ENCODE measurements at places on chromosomes 1 and 21.

GRCh38 chr1:227747948-227748495, 12.8 kb downstream of the SNAP47 start:
- no peak for DNase-seq

GRCh38 chr1:222641269-222641948, 23.5 kb downstream of the MIA3 start:
- DNase-seq: no peak

DNA sequence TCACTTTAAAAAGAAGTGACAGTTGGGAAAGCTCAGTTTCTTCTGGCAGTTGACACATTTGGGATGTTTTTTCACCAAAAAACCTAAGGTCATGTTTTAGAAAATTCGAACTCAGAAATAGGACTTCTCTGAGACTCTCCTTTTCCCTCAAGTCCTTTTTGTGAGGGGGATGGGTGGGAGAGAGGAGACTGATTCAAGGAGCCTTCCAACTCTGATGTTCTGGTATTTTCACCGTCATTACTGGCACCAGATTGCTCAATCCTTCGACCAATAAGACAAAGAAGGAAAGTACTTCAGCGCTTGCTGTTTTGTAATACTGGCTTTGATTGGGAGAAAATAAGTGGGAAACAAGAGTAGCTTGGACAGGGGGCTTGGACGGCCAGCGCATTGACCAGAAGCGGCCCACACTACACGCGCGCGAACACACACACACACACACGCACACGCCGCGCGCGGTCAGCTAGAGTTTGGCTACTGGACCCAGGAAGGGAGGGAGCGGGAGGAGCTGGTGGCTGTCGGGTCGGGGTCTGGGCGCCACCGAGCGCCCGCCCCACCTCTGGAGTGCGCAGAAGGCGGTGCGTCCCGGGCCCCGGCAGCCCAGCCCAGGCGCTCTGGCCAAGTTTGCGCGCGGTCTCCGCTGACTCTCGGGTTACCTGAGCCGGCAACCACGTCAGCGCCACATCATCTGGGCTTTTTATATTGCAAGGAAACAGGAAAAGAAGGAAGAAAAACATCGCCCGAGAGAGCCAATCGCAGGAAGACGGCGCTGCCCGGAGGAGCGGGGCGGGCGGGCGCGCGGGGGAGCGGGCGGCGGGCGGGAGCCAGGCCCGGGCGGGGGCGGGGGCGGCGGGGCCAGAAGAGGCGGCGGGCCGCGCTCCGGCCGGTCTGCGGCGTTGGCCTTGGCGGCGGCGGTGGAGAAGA, at the start of gene KCNK1:
TSS of gene KCNK1 (plus strand) at position 855 of the 921 bp plus-strand sequence. CDS start at position 921, 66 bp downstream.
- DNase-seq: no peak

GRCh38 chr1:195744256-195744655, 864.0 kb downstream of the KCNT2 start:
- no peak for DNase-seq

GRCh38 chr1:3275471-3276340, 178.8 kb upstream of the ARHGEF16 start:
- no peak for DNase-seq

DNA sequence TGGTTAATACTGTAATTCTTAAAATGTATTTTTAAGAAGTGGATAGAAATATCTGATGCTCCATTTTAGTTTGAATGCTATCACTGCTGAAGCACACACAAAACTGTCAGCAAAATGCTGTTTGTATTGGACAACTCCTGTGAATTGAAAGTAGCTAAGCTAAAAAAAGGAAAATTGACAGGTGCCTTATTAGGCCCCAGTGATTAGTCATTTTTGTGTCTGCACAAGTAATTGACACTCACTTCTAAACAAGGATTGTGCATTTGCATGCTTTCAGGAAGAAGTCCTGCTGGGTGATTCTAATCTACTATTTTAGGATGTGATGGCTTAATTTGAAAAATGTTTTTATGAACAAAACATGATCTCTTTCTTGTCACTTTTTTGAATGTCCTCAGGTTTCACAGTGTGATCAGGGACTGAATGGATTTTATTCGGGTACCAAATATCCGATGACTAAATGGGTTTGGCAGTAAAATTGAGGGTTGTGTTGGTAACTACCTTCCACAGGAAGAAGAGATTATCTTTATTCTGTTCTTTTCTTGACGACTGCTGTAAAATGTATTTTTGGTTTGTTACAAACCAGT, 13.0 kb upstream of the MAP3K7CL start:
- no peak for DNase-seq

GRCh38 chr1:119662034-119662437, 14.0 kb upstream of the ZNF697 start:
- no peak for DNase-seq

DNA sequence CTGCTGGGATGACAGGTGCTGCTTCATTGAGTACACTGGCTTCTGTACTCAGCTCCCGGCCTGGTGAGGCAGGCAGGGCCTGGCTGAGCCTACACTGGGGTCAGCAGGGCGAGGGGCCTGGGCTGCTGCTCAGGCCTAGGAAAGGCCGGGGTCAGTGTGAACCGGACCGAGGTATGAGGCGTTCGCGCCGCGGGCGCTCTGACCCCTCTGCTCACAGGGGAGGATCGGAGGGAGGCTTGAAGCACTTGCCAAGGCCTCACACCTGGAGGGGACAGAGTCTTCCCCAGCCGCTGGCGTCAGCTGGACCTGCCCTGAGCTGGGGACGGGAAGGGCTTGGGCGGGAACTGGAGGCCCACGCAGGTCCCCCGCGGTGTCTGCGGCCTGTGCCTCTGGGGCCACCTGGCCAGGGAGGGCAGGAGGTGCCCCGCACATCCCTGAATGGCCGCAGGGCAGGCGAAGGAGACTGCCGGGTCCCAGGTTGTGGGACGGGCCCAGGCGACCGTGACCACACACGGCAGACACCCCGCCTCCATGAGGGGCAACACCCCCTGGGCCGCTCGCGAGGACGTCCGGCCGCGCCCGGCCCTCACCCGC, 466 bp downstream of the PEX10 start:
- peak; percentile 9 for DNase-seq

GRCh38 chr1:236639686-236640085, 35.4 kb upstream of the HEATR1 start:
- DNase-seq: no peak

- DNase-seq: no peak
These were observed 15.5 kb upstream of the NPPB start for GRCh38 chr1:11874258-11874562.

- DNase-seq: no peak
These were observed 119.4 kb upstream of the VANGL1 start for GRCh38 chr1:115522386-115522785.

- no peak for DNase-seq
These were observed 115.4 kb downstream of the DMRTB1 start for GRCh38 chr1:53574621-53575020.

DNA sequence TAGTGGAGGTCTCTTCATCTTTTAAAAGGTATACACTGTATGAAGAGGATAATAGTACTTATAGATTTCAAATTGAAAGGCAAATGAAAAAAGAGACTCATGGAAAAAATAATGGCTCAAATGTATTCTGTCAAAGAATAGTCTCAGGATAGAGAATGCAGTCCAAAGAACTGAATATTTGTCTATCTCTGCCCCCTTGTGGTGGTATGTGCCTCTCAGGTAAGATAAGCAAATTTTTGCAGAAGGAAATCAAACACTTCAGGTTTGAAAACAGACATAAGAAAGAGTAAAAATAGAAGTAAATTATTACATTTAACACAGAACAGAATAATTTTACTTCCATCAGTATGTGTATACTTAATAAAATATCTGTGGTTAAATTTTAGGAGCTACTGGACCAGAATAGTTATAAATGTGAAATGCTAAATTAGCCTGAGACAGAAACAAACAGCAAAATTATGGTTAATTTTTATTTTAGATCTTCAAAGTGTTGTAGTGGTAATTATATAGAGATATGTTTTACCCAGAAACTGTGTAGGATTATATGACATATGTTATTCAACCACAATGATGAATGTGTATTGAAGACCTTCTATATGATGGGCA, 164.4 kb upstream of the PALMD start:
- DNase-seq: no peak

DNA sequence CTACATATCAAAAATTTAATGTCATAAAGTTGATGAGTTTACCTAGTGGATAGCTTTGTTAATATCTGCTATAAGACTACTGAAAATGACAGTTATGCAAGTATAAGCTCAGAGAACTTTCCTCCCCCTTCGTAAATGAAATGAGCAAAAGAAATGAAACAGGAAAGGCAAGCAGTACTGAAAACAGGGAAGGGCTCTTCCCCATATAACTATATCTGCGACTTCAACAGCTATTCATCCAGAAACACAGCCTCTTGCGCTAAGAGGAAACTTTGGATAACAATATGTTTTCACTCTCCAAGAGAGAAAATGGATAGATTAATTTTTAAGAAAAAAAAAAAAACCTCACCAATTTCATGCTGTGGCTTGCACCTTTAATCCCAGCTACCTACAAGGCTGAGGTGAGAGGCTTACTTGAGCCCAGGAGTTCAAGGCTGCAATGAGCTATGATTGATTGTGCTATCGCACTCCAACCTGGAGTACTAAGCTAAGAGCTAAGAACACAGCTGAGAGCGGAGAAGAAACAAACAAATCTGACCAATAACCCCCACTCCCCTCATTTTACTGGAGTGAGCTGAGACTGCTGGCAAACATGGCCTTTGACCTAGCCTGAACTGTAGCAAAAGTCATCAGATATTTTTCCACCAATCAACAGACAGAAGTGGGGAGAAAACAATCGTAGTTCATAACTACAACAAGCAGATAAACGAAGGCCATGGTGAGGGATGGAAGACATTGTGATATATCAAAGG, 29.0 kb downstream of the METTL18 start:
- DNase-seq: no peak

- DNase-seq: no peak
These were observed 41.4 kb upstream of the GALNT2 start for GRCh38 chr1:230025686-230026085.

GRCh38 chr1:113515498-113515897, 125.2 kb downstream of the MAGI3 start:
- no peak for DNase-seq

GRCh38 chr1:230386637-230387262, 39.4 kb downstream of the PGBD5 start:
- no peak for DNase-seq

DNA sequence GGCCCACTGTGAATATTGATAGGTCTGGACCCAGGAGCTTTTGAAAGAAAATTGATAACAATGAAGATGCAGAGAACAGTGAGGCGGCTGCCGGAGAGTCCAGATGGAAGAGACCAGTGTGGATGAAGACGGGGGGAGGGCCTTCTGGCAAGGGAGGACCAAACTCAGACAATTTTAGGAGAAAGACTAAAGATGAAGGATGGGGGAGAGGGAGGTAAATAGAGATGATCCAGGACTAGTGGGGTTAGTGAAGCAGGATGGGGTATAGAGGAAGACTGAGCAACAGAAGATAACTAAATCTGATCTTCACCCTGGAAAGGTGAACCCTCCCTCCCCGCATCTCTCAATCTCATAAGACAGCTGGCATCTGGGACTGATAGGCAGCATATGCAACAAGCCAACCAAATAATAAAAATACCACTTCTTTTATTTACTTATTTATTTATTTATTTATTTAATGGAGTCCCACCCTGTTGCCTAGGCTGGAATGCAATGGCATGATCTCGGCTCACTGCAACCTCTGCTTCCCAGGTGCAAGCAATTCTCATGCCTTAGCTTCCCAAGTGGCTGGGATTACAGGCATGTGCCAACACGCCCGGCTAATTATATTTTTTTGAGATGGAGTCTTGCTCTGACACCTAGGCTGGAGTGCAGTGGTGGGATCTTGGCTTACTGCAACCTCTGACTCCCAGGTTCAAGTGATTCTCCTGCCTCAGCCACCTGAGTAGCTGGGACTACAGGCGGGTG, 10.5 kb downstream of the EIF3I start:
- no peak for DNase-seq

- no peak for DNase-seq
These were observed 35.7 kb upstream of the VAV3 start for GRCh38 chr1:108000620-108001111.

DNA sequence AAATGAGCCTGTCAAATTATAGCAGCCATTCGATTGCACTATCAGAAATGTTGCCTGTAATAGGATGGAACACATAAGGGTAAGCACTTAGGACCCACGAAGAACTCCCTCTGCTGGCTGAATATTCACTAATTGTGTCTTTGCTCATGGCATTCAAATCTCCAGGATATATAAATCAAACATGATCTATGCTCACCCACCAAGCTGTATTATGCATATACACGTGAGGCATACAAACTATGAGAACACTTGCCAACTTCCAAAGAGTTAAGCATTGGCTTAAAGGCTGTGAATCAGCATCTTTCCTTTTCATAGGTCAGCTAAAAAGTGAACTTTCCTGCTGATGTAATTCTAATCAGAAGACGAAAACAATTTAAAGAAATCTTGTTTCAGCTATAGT, 34.5 kb downstream of the TMPRSS15 start:
- DNase-seq: no peak

GRCh38 chr1:53147174-53147573, 4.7 kb upstream of the SLC1A7 start:
- DNase-seq: no peak

DNA sequence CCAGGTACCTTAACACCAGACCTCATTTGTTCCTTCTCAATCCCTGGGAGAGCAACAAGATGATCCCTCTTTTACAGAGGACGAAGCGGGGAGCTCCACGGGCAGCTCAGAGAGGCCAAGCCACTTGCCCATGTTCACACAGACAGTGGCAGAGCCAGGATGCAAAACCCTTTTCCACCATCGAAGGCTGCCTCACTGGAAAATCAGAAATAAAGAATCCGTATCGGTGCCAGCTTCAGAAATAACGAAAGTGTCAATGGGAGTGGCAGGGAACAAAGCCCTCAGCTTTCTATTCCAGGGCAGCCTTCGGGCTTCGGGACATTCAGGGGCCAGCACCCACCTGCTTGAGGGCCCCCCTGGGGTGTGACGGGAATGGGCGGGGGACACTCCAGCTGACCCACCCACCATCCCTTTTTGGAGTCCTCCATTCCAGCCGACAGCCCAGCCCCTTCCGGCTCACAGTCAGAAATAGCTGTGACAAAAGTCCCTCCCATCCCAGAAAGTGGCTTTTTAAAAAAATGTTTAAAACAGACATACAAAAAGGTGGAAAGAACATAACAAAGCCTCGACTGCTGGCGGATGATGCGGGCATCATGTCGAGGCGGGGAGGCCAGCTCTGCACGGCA, 6.0 kb downstream of the IFFO2 start:
- DNase-seq: no peak

DNA sequence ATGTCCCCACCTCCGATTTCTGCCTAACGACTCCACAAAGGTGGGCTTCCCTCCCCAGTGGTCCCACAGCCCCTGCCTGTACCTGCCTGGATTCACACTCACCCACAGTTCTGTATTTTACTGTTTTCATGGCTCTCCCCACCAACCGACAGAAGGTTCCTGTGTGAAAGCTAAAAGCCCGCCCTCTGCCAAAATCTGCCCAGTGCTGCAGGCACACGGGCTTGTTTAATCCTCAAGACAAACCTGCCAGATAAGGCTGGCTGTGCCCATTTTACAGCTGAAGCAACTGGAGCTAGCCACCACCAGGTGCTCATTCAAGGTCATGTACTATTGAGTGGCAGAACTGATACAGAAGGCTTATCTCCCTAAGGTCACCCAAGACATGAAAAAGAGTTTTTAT, 114.5 kb downstream of the HIVEP3 start:
- DNase-seq: no peak
